ENCODE measurements at places on chromosomes 6 and 20. TPM values are rescaled to one million over a fixed set of nuclear protein-coding genes. Genes with fewer than 3 reads are reported as not detected.

Gene SLC24A3
- under 0.01 TPM for total RNA-seq

GRCh38 chr6:160284575-160284974 is 26.0 kb upstream of the SLC22A2 start:
- no peak for DNase-seq

Gene ANKRD66
- total RNA-seq: not detected

GRCh38 chr20:36866164-36866563 is 9.8 kb upstream of the TLDC2 start:
- DNase-seq: no peak

Gene DDX43
- 0.79 TPM for total RNA-seq

- DNase-seq: no peak
These were observed 25.8 kb upstream of the TPBG start for GRCh38 chr6:82337688-82338257.

DNA sequence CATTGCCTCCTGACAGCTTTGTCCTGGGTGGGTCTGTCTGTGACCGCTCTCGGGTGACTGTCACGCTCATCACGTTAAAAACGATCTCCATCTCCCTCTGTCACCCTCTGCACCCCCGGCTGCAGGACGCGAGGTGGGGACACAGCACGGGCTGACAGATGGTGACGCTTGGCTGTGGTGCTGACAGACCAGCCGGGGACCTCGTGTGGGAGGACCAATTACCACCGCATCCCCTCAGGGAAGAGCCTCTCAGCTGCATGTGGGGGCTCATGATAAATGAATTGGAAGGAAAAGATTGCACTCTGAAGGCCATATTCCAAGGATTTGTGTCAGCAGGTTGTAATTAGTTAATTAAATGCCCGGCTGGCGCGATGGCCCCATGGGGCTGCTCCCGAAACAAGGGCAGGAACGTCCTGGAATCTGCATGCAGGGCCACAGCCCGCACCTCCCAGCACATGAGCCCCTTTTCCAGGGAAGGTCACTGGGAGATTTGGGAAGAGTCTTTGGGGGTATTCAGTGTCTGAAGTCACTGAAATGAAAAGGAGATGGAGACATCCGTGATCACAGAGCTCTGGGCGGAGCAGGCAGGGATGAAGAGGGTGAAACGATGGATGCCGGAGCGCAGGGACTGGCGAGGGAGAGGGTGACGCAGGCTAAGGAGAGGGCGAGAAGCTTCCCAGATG is 87.1 kb downstream of the ERMARD start:
- no peak for DNase-seq

All from lung microvascular endothelial cell (primary cell).